ENCODE measurements at places on chromosomes 5 and 9.

DNA sequence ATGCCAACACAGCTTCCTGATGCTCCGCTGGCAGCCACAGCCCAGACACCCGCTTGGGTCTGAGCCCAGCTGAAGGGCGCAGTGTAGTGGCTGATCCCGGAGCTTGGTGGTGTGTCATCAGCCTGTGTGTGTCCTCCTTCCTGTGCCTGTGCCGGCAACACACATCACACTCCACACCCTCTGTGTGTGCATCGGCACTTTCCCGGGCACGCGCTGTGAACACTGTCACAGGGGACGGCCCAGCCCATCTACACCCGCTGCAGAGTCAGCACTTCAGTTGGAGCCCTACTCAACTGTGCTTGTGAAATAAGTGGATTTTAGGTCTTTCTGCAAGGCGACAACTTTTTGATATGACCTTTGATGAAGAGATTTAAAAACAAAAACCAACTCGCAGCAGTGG is 189.4 kb downstream of the IRX2 start:
- no peak for DNase-seq

DNA sequence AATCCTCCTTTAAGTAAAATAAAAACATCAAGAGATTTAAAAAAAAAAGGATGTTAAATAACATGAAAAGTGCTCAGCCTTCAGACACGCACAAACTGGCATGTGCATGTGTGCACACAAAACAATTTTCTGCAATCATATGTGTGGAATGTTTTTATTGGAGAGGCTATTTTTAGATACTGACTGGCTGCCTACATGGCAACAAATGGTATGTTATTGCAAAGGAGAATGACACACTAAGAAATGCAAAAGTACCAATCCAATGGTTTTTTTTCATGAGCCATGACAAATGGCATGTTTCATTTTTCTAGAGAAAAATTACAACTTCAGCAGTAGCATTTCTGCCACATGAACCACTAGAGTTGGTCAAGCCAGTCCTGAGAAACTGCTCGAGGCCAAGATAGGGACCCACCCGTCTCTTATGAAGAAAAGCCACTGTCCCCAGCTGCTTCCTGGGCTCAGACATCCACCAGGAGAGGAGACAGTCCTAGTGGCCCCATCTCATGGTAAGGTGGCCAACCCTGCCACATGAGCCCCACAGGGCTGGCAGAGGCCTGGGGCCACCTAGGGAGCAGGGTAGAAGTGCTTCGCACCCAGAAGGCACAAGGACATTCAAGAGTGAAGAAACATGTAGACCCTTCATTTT is 116.4 kb downstream of the MYO10 start:
- DNase-seq = no peak

DNA sequence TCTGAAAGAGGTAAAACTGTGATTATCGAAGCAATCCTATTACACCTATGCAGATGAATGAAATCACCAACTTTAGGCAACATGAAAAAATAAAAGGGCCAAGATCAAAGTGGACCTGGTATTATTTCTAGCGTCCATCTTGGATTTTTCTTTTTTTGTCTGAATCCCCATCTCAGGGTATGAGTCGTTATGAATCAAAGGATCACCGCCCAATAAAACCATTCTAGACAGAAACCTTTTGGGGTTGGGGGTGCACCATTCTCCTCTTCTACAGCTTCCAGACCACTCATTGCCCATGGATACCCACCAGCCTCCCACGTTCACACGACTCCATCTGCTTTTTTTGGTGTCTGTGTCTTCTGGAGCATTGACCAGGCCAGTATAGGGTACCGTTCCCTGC is 33.4 kb downstream of the MAP1B start:
- no peak for DNase-seq

DNA sequence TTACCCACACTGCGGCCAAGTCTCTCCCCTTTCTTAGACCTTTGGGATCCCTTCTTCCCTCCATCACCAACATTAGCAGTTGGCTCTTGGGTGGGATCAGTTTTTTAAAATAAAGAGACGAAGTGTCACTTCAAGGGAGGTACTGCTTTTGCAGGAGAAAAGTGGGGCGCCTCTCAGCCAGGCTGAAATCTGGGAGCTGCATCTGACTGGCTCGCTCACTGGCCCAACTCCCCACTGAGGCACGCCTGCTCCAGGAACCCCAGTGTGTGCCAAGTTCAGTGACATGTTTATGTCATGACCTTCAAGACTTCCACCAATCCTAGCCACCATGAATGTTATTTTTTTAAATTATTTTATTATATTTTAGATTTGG is 130.5 kb downstream of the MVB12B start:
- no peak for DNase-seq

DNA sequence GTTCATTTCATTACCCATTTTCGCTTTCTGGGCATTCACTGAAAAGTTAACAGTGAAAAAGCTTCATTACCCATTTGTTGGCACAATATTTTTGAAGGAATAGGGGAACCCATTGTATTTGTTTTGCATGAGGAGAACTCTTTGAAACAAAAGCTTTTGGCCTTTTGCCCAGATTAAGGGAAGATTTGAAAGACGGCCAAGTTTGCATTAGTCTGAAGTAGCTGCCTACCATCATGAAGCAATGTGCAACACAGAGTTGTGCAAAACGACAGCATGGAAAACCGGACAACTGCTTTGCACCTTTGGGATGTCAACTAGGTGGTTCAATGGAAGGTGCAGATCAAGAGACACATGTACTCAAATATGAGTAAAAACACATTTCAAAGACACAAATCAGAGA is 84.9 kb downstream of the TRPM3 start:
- peak; percentile 68 for DNase-seq

- DNase-seq = peak; percentile 18
Observed at GRCh38 chr5:80686757-80687156, 32.0 kb upstream of the DHFR start.

GRCh38 chr9:33146298-33146697 is 20.8 kb downstream of the B4GALT1 start:
- DNase-seq = no peak

Data from HAP-1 (cell line).